ENCODE measurements at places on chromosomes 11 and 22.
A peak's percentile ranks its signal among the peaks of the same experiment; 100 is the strongest.

DNA sequence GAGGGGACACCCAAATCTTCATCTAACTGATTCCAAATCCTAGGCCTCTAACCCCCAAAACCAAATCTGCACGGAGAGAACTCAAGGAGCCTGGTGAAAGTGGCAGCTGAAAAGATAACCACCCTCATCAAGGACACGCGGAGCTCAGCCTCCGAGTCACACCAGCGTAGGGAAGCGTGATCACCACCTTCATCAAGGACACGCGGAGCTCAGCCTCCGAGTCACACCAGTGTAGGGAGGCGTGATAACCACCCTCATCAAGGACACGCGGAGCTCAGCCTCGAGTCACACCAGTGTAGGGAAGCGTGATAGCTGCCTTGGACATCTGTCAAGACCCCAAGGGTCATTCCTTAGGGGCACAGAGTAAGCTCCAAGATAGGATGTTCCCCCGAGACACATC is 29.3 kb upstream of the SYT8 start:
- DNase-seq: no peak

- DNase-seq: no peak
Measured at GRCh38 chr11:3894128-3894731, 38.8 kb downstream of the STIM1 start.

DNA sequence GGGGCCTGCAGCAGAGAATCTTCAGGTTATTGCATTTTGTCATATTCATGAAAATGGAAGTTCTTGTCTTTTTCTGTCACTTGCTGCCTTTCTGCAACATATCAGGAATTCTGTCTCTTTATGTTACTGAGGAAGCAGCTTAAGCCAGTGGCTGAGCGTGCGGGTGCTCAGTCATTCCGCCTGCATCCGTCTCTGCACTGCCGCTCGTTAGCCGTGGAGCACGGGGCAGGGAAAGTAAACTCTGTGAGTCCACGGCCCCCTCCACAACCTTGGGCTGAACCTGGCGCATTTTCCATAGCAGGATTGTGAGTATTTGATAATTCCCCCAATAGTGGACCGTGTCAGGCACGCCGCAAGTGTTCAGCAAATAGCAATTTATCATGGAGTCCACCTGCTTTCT is 1007.7 kb downstream of the BRD1 start:
- DNase-seq: no peak

GRCh38 chr11:64712430-64713015 is 10.5 kb downstream of the NRXN2 start:
- DNase-seq: no peak

DNA sequence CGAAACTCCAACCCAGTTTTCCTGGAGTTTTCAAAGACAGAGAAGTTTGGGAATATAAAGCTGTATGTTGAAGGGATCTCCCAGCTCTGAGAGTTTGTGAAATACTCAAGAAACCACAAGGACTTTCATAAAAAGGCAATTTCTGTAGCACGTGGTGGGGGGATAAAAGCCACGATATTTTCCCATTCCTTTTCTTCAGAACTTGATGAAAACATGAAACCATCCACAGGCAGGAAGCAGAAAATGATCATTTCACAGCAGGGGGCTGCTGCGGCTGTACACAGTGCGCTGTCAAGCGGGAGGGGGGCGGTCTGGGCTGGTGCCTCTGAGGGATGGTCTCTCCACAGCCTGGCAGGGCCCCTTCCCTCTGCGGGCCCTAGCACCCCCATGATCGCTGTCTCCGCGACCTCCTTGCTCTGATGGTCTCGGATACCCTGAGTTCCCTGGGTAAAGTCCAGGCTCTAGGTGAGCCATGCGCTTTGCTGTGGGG is 423.2 kb downstream of the MN1 start:
- no peak for DNase-seq

GRCh38 chr22:44151676-44152075 is 29.0 kb upstream of the PARVG start:
- DNase-seq: no peak

DNA sequence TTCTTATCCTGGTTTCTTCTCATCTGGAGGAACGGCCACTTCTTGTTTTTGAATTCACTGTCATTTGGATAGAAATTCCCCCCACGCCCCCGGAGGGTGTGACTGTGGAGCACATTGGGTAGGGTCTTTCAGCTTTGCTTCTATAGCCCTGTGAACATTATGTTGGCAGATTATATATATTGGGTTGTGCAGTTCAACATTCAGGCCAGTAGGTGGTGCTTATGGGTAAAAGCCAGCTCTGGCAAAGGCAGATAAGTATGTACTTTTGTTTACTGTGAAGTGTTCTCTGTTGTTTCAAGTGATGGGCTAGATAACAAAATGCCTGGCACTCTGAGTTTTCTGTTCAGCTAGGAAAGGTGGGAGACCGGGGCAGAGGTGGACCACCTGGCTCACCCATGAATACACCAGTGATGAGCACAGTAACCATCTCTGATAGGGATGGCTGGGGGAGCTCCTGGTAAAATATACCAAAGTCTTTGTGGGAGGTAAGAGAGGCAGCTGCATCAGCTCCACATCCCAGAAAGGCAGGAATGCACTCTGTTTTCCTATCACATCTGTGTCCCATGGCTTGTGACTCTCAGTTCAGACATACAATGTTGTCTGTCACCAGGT is 1348.2 kb upstream of the RAG2 start:
- DNase-seq: no peak

DNA sequence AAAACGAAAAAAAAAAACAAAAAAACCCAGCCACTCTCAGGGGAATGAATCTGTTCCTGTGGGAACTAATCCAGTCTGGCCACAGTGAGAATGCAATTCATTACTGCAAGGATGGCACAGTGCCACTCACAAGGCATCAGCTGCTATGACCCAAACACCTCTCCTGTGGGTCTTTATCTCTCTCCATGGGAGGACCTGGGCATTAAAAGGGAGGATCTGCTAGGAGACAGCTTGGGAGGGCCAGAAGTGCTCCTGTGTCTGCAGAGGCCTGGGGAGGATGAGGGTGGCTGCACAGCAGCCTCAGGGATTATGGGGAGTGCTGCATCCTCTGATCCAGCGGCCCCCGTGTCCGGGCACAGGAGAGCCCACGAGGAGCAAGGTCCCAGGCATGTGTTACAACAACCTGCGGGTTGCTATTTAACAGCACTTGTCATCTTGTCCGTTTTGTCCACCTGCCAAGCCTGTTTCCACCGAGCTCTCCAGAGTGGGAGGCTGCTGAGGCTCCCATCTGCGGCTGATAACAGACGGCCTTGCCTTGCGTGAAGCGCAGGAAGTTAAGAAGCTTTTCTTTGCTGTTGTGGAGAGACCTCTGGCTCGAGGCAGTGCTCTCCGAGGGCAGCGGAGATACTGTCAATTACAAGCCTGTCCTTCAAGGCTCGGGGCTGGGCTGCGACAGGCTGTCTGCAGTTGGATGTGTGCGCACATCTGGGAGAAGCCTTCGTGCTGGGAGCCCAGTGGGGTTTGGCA is 97.7 kb downstream of the NXPE2 start:
- no peak for DNase-seq

GRCh38 chr22:45499746-45500145 is 2.9 kb upstream of the FBLN1 start:
- no peak for DNase-seq

DNA sequence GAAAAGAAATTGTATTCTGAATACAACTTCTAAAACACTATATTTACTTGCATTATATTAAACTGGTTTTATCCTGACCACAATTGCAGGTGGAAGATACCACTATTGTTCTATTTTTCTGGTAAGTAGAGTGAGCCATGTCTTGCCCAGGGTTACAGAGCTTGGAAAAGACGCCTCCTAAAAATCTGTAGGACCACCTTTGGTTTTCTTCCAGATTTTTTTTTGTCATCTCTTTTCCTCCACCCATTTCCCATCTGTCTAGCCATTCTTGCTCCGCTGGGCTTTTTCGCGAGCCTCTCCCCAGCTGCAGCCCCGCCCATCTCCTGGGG is 294 bp upstream of the MTMR3 start:
- no peak for DNase-seq

GRCh38 chr22:21713428-21714058 is 22.1 kb downstream of the YPEL1 start:
- DNase-seq: no peak

DNA sequence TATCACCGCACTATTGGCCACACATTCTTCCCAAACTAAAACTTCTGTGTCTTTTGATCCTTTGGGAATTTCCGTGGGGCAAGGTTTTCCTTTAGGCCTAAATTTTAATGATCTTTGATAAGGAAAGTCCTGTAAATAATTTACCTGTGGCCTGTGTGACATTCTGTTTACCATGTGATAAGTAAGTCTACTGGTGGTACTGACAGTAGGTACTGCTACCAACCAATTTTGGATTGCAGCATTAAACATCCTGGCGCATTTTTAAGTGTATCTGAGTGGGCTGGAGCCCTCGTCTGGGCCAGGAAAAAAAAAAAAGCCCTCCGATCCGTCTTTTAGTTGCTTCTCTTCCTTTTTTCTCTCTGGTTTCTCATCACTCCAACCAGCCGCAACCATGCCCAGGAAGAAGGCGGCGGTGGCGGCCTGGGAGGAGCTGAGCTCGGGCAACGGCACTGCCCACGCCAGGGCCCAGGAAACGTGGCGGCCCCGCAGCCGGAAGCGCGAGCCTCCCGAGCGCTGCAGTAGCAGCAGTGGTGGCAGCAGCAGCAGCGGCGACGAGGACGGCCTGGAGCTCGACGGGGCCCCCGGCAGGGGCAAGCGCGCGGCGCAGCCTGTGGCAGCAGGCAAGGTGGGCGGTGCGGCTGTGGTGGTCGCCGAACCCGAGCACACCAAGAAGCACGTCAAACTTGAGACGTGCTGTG is 33.6 kb downstream of the ASRGL1 start:
- peak; percentile 63 for DNase-seq

GRCh38 chr11:76685237-76685636 is 14.7 kb upstream of the LRRC32 start:
- no peak for DNase-seq

DNA sequence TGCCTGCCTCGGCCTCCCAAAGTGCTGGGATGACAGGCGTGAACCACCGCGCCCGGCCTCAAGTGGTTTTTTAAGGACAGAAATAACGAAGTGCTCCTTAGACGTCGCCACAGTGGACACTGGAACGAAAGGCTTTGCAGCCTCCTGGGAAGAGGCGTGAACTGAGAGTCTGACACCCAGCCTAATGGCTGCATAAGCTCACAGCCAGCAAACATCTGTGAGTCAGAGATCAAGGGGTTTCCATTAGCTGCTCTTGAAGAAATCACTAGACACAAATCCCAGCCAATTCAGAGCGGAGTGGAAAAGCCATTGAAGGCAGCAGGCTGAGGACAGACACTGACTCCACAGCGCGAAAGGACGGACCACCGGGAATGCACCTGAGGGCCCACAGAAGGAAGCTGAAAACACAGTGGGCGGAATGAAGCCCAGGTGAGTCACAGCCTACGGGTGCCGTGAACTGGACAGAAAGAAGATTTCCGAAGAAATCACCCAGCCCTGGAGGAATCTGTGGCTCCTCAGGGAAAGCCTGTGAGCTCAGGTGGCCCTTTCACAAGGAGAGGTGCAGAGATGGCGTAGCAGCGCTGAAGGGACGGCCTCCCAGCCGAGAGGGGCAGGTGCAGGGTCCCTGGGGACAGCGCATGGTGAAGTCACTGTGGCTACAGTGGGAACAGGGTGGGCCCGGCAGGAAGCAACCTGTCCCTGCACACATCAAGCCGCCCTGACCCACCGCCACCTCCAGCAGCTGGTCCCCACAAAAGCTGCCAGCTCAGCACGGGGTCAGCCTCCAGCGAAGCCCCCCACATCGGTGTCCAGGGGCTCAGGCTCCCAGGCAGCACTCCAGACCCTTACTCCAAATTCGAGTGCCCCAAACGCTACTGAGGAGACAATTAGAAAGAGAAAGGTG is 11.6 kb downstream of the LMNTD2 start:
- DNase-seq: no peak

DNA sequence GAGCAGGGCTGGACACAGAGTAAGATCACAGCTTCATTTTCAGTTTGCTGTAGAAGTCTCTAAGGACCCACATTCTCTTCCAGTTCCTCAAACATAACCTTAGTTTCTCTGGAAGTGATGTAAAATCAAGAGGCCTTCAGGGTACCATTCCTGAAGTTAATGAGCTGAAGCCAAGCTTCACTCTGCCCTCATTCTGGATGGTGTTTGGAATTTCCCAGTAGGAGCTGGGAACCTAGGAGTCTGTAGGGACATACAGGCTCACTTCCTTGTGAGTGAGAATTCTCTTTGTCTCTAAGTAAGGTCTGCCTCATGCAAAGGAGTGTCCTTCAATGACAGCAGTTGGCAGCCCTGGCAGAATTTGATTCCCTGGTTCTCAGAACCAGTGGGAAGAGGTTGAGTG is 142.4 kb upstream of the NARS2 start:
- no peak for DNase-seq

- no peak for DNase-seq
Measured at GRCh38 chr11:370070-370941, 1.0 kb downstream of the B4GALNT4 start.

DNA sequence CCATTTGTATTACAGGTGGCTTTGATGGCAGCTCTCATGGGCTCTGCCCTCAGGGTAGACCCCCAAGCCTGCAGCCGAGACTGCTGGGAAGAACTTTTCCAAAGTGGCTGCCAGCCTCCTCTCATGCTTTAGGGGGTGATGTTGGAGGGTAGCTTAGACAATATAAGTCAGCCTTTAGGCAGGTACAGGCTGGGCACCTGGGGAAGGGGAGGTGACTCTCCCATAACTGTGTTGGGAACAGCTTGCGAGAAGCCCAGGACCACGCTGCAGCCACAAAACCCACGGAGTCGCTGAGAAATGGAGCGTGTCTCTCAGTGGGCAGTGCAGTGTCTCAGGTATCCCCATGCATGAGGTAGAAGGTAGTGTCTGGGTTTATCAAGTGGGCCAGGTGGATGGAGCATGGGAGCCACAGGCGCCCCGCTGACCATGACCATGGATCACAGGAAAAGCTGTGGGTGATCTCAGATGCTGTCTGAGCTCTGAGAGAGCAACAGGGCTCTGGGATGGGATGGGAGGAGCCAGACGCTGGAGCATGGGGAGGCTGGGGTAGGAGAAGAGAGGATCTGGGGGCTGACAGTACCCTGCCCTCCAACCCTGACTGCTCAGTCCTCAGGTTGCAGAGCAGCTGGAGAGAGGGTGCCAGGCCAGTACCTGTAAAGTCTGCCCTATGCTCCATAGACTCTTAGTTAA is 115.2 kb downstream of the FEZ1 start:
- DNase-seq: no peak

DNA sequence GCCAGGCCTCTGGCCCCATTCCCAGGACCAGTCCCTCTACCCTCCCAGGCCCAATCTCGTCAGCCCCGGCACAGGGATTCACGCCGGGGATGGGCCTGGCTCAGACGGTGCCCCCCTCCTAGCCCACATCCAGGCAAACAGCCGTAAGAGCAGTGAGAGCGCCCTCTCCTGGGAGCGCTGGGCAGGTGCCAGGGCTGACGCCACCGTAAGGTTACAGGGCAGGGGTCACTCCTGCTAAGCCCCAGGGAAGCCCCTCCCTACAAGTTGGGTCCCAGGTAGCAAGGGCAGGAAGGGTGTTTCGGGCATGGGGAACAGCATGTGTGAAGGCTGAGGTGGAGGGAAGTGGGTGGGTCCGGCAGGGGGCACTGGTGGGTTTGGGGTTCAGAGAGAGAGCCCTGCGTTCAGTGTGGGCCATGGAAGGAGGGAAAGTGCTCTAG is 19.2 kb upstream of the PPARA start:
- DNase-seq: no peak

Measured in activated CD4-positive, alpha-beta memory T cell treated with anti-CD3 and anti-CD28 coated beads, Interleukin-2, amount 10 ng/mL, durations not matched to agents 7 days and 5 days (primary cell).